ENCODE measurements at places on chromosomes 3 and 15.

GRCh38 chr15:89016549-89017041, 71.7 kb upstream of the ABHD2 start:
- no peak for DNase-seq

- DNase-seq: no peak
These were observed 130.3 kb downstream of the LIPC start for GRCh38 chr15:58562135-58562534.

GRCh38 chr15:85003593-85004312, 22.1 kb downstream of the PDE8A start:
- DNase-seq: no peak

GRCh38 chr3:13046569-13047274, 26.5 kb downstream of the IQSEC1 start:
- DNase-seq: no peak

- no peak for DNase-seq
These were observed 88.2 kb downstream of the FAM43A start for GRCh38 chr3:194773771-194774455.

- peak; percentile 70 for DNase-seq
These were observed 81.8 kb upstream of the MRPS22 start for GRCh38 chr3:139261754-139262586.

- no peak for DNase-seq
These were observed 33.7 kb upstream of the LIPC start for GRCh38 chr15:58398071-58398470.

- no peak for DNase-seq
These were observed 96.7 kb downstream of the SMARCC1 start for GRCh38 chr3:47685037-47685436.

DNA sequence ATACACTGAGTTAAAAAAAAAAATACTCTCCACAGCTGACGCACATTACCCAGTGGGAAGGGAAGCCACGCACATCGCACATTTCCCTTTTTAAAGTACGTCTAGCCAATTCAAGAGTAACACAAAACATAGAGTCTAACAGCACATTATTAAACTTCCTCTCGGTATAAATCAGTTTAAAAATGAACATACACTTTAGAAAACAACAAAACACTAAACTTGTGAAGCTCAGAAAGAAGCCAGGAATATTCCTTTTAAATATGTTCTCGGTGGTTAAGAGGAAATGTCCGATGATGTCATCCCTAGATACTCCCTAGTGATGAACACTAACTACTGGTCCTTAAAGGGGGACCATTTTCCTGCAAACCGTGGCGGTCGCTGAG, 721 bp downstream of the MYEF2 start:
- peak; percentile 66 for DNase-seq

DNA sequence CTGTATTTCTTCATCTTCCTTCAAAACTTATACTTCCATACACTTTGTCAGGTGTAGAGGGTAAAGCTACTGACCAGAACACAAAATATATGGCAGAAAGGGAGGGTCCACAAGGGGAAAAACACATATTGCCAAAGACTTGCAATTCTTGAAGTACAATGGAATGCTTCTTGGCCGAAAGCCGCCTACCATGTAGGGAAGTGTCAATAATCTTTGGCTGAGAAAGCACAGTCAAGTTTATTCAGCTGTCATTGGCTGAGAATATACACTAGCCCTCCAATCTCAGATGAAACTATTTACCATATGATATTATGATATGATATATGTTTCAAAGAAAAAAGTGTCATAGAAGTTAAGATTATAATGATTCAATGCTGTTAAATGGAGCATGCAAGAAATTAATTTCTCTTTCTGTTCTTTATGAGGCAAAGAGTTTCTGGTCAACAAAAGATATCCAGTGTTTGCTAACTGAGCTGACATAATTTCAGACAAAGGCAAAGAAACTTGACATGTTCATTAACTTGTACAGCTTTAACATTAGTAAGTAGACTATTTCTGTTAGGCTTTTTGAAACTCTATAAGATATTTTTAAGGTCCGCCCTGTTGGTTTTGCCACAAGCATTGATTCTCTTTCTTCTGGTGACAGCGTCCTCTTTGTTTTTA, 89.0 kb upstream of the LPP start:
- DNase-seq: peak; percentile 67

GRCh38 chr3:156831006-156831405, 4.9 kb downstream of the LEKR1 start:
- no peak for DNase-seq

DNA sequence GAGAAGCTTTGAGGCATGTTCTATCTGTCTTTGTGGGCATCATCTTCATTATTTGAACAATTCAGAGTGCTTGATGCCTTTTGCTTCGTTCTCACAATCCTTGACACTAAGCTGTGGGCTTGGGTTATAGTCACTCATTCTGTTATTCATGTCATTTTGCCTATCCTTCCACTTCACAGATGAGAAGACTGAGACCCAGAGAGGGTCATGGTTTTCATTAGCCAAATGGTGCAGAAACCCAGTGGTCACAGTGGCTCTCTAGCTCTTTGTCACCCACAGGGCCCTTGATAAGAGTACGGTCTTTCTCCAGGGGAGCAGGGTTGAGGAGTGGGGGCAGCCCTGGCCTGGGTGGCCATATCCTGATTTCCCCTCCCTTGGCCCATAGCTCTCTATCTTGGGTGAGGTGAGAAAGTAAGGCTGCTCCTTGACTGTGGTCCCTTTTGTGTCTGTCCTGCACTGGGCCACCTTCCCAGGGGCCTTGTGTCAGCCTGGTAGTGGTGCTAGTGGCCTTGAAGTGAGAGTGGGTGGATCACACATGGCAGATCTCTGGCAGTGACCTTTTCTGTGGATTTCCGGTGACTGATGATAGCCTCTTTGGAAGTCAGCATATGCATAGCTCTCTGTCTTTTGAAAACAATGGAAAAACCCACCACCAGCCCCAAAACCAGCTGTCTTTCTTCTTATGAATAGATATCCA, 130.1 kb downstream of the IGF1R start:
- DNase-seq: no peak

- DNase-seq: no peak
These were observed 40.3 kb downstream of the BLM start for GRCh38 chr15:90757461-90757860.

- peak; percentile 50 for DNase-seq
These were observed 5.1 kb upstream of the IQSEC1 start for GRCh38 chr3:13078163-13078905.
